ENCODE measurements at places on chromosomes 4 and X. TPM values are rescaled to one million over a fixed set of nuclear protein-coding genes. Genes with fewer than 3 reads are reported as not detected.

DNA sequence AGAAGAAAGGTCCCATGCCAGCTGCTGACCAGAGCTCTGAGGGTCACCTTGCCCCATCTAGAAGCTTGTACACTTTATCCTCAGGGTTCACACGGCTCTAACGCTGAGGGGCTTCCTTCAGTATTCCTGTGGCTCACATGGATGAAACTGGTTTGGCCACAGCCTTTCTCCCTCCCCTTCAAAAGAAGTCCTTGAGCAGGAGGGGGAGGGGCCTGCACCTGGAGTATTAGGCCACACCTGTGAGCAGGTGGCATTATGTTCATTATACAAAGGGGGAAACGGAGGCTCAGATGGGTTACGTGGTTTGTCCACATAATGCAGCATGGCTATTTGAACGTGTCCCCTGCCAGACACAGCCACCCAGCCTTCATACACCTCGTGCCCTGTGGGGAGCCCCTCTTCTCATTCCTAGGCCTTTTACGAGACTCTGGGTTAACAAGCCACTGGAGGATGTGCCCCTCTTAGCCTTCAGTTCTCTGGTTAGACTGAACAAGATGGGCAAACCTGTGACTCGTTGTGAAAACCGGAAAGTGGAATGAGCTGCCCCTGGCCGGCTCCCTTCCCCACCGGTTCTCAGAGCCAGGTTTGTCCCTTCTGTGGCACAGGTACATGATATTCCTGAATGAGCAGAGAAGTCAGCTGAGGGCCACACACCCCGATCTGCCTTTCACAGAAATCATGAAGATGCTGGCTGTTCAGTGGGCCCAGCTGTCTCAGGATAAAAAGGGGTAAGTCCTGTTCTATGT is 27.2 kb upstream of the JAKMIP1 start:
- no peak for DNase-seq

ZNF157 gene
- not detected for total RNA-seq

GRCh38 chrX:103831342-103831802 is 685 bp downstream of the RAB9B start:
- no peak for DNase-seq

DNA sequence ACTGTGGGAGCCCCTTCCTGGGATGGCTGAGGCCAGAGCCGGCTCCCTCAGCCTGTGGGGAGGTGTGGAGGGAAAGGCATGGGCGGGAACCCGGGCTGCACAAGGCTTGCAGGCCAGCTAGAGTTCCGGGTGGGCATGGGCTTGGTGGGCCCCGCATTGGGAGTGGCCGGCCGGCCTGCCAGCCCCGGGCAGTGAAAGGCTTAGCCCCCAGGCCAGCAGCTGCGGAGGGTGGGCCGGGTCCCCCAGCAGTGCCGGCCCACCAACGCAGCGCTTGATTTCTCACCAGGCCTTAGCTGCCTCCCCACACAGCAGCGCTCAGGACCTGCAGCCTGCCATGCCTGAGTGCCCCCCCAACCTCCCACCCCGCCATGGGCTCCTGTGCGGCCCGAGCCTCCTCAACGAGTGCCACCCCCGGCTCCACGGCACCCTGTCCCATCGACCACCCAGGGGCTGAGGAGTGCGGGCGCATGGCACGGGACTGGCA is 78.0 kb downstream of the COX7B2 start:
- no peak for DNase-seq

DNA sequence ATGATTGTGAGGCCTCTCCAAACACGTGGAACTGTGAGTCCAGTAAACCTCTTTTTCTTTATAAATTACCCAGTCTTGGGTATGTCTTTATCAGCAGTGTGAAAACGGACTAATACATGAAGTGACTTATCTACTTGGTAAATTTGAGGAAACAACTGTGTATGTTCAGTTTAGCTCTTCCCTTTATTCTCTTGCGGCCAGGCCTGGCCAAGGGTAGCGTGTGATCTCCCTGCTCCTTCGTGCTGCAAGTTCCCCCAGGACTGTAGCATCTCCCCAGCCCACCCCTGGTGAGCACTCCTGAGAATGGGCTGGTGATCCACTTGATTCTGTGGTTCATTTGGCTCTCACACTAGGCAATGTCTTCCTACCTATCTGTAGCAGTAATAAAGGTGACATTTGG is 53.2 kb upstream of the CHRNA9 start:
- no peak for DNase-seq

Measured in Right ventricle myocardium superior (tissue), 1 donor.